HS-5 (cell line): ENCODE measurements at places on chromosomes 16 and 17.

- no peak for DNase-seq
These were observed 20.8 kb upstream of the NXPH3 start for GRCh38 chr17:49554694-49555494.

DNA sequence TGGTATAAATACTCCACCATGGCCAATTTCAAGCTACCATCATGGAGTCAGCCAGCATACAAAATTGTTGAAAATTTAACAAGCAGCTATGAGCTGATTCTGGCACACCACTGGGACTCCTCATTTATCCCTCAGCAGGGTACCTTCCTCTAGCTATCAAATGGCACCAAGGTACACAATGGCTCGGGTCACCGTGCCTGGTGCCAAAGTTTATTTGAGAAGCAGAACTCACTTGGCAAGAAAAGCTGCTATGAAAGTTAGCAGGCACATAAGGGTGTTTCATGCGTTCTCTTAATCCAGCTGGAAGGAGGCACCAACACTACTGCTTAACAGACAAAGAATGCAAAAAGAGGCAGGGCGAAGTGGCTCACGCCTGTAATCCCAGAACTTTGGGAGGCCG lies 51.6 kb downstream of the IKZF3 start:
- no peak for DNase-seq

- DNase-seq, result no peak
These were observed 38.2 kb downstream of the HOXB1 start for GRCh38 chr17:48492401-48493298.

DNA sequence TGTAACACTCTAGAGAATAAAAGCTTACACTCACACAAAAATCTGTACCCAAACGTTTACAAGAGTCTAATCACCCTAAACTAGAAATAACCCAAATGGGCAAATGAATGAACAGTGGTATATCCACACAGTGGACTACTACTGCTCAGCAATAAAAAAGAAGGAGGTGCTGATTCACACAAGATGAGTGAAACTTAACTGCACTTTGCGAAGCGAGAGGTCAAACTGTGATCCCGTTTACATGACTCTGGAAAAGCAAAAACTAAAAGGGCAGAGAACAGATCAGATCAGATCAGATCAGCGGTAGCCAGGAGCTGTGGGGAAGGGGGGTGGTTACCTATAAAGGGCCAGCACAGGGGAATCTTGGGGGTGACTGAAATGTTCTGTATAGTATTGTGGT lies 113.4 kb downstream of the TRIM37 start:
- no peak for DNase-seq

DNA sequence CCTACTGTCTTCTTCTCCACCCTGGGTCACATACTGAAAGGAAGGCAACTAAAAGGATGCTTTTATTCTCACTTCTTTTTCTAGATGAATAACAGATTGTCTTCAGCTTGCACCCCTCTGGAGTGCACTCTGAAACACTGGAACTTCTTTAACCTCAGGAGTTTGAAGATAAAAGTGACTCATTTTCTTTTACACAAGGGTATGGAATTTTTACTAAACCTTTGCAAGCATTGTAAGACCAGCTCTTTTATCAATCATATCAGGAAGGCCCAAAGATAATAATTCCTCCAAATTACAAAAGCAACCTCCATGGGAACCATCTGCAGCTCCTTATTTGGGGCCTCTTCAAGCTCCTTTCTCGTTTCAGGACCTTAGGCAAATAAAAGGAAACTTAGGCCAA lies 193.5 kb upstream of the KIF2B start:
- DNase-seq, result peak; percentile 30

- no peak for DNase-seq
These were observed 64.7 kb downstream of the MRC2 start for GRCh38 chr17:62692159-62692651.

- no peak for DNase-seq
These were observed 9.2 kb upstream of the ACSF3 start for GRCh38 chr16:89084411-89084810.

GRCh38 chr17:59278406-59278805 lies 53.0 kb upstream of the YPEL2 start:
- DNase-seq, result no peak

DNA sequence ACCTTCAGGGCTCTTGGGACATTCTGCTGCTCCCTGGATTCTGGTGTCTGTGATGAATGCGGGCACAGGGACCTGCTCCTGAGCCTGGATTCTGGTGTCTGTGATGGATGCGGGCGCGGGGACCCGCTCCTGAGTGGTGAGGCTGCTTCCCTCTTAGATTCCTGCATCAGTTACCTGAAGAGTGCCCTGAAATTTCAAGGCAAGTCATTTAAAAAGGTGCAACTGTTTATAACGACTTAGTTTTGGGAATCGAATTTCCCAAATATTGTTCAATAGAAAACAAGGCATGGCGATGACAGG lies 7.0 kb downstream of the TMEM204 start:
- DNase-seq, result no peak

GRCh38 chr17:38561416-38562214 lies 44.1 kb downstream of the SRCIN1 start:
- no peak for DNase-seq

DNA sequence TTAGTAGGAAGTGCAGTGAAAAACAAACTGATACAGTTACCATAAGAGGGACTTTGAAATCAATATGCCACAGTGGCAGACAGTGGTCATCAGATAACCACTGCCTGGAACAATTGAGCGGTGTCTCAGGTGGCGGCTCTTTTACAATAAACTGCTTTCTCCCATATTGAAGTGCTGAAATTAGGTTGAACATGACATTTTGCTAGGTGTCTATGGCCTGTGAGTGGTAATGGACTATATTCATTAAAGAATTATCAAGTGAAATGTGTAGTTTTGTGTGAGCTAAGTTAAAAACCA lies 214.7 kb downstream of the RPTOR start:
- DNase-seq, result no peak

DNA sequence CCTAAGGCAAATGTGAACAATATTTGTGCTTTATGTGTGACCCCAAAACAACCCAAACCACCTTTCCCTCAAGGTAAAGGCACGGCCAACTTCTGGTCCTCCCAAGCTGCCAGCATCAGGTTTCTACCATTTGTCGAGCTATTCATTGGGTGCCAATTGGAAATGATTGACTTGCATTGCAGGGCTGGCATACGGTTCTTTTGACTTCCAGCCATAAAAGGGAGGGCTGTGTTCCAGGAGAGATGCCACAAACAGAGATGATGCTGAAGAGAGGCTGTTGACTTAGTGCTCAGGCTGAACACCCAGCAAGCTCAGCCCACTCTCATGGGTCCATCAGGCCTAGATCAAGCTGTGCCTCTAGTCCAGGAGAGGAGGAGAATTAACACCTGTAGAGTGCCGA lies 252.4 kb downstream of the GRIN2A start:
- no peak for DNase-seq

- no peak for DNase-seq
These were observed 25.4 kb downstream of the DNAI2 start for GRCh38 chr17:74299226-74300009.
